KBM-7 (cell line): ENCODE measurements at places on chromosomes 5 and 9.

DNA sequence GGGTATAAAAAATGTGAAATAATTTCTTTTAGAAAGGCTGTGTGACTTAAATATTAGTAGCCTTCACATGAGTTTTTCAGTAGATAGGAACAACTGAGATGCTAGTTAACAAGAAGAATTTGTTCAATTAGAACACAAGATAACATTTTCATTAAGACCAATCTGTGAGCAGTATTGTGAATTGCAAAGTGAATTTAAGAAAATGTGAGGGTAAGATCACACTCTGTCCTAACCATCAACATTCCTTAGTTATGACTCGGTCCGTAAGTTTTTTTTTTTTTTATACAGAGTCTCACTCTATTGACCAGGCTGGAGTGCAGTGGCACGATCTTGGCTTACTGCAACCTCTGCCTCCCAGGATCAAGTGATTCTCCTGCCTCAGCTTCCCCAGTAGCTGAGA lies 180.2 kb upstream of the EGFLAM start:
- no peak for DNase-seq

- no peak for DNase-seq
These were observed 488.2 kb downstream of the TLE4 start for GRCh38 chr9:80059979-80060378.

- DNase-seq = no peak
These were observed 2.7 kb downstream of the PHYHD1 start for GRCh38 chr9:128923493-128923883.

- no peak for DNase-seq
These were observed 93.2 kb upstream of the PHYKPL start for GRCh38 chr5:178325679-178326373.

DNA sequence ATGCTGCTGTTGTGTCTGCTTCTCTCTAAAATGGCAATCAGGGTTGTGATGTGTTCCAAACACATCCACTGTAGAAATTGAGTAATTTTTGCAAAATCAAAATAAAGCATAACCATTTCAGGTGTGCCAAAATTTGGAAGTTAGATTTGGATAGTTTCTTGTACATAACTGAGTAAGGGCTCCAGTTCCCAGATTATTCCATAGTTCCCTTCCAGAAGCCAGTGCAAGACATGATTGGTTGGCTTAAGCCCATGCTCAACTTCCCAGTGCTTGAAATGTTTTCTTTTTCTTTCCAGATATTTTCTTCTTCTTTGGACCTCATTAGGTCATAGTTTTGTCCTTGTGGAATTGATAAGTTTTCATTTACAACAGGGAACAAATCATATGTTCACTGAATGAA lies 64.2 kb downstream of the SNCAIP start:
- no peak for DNase-seq

- no peak for DNase-seq
These were observed 35.4 kb upstream of the ACOT12 start for GRCh38 chr5:81429363-81429762.

- no peak for DNase-seq
These were observed 371.5 kb downstream of the NR2F1-AS1 start for GRCh38 chr5:93209476-93209875.

DNA sequence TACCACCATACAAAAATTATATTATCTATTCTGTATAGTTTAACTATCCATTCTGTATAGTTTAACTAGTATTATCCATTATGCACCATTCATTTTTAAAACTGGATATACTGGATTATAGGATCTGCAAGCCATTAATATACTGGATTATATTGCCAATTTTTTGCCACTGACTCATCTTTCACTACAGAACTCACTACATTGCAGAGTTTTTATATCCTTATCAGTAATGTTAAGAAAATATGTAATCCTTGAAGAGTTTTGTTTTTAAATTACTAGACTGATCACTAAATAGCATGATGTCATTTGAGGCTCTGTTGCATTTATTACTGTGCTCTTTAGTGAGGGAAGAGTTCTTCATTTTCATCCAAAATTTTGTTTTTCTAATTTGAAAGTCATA lies 109.8 kb upstream of the SNX2 start:
- DNase-seq = no peak

DNA sequence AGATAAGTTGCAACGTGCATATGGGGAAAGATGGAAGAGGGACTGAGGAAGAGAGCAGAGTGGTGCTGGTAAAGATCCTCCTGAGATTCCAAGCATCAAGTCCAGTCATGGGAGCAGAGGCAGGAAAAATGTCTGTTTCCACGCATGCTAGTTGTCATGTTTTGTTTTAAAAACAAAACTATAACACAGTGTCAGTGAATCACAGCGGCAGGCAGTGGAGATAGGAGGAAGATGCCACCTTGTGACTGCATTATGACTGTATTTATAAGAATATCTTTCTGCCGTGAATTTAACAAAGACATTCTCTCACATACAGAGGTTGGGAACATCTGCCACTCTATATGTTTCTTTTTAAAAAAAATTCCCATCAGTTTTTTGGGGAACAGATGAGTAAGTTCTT lies 3.7 kb upstream of the SVEP1 start:
- no peak for DNase-seq

GRCh38 chr5:172591636-172592035 lies 49.4 kb upstream of the NEURL1B start:
- no peak for DNase-seq

GRCh38 chr5:109987355-109987754 lies 297.6 kb downstream of the MAN2A1 start:
- DNase-seq = no peak

- no peak for DNase-seq
These were observed 443.0 kb downstream of the PLK2 start for GRCh38 chr5:58016877-58017276.

- no peak for DNase-seq
These were observed 34.4 kb downstream of the GSN start for GRCh38 chr9:121302341-121302740.

DNA sequence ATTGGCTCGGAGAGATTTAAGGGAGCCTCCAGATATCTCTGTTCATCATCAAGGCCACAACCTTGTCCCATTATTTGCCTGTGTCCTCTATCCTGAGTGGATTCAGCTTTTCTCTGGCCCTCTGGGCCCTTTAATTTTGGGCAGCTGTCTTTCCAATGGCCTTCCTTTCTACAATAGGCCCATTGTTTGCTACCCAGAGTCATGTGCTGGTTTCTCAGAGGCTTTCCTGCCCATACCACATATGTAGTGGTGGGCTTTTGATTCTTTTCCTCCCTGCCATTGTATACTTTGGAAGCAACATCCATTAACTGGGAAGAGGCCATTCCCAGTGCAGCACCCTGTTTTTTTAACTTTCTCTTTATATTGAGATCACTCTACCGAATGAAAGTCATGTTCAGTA lies 233.9 kb upstream of the SGCD start:
- no peak for DNase-seq

DNA sequence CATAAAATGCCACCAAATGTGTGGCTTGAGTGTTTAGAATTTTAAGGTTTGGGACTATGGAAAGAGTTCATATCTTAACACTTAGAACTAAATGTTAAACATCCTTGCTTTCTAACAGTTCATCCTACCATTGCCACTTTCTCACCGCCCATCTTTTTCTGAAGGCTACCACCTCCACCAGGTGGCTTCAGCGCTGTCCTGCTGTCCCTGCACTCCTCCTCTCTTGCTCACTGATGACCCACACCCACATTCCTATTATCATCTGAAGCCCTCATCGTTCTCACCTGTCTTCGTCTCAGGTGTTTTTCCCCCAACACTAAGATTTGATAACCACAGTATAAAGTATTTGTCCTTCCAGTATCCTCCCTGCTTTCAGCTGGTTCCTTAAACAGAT lies 7.4 kb downstream of the MEGF10 start:
- no peak for DNase-seq

- no peak for DNase-seq
These were observed 34.6 kb upstream of the ARHGAP26 start for GRCh38 chr5:142735323-142736246.

- peak; percentile 48 for DNase-seq
These were observed 42.3 kb upstream of the MATR3 start for GRCh38 chr5:139251281-139251687.

- DNase-seq = no peak
These were observed 416 bp upstream of the PAIP2 start for GRCh38 chr5:139341187-139341688.

- no peak for DNase-seq
These were observed 65.2 kb downstream of the STARD4 start for GRCh38 chr5:111447099-111447498.

DNA sequence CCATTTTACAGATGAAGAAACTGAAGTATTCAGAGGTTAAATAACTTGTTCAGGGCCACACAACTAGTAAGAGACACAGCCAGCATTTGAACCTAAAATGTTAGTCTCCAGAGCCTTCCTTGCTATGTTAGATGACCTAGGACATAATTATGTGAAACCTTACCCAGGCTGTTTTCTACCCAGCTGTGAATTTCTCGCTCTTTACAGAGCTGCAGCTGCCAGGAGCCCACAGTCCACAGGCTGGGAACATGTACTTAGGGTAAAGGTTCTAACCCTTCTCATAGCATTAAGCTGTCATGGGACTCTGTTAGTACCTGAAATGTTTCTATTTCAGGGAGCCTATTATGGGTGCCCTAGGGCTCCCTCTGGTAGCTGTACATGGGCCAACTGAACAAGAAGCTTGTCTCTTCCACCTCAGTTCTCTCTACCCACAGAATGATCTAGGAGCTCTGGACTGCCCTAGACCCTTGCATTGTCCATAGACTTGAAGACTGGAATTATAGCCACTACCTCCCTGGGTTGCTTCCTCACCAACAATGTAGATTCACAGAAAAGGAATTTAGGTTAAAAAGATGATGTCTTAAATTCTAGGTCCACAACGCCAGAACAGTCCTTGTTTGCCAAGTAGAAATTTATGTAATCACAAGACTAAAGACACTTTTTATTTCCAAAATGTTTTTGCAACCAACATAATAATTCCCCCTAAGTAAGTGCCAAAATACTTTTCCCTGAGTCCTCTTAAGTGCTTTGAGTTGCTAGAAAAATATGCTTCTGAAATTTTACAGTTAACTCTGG lies 262.9 kb downstream of the PIK3R1 start:
- no peak for DNase-seq

DNA sequence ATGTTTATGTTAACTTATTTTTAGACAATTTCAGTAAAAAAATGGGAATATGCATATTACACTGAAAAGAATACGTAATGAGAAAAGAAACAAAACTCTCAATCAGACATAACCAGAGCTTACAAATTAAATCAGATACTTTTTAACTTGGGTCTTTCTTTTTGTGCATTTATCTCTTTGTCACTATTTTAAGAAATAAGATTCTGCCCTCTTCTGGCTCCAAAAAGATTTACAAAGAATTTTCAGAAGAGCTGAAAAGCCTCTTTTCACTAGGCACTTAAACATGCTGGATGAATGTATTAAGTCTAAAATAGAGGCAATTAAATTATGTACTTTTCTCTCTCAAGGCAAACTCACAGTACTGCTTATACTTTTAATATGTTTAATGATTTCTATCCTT lies 55.5 kb downstream of the CEP120 start:
- peak; percentile 36 for DNase-seq

- no peak for DNase-seq
These were observed 22.6 kb upstream of the HK3 start for GRCh38 chr5:176921714-176922113.

- DNase-seq = no peak
These were observed 158.8 kb downstream of the DEPDC1B start for GRCh38 chr5:60540856-60541805.

DNA sequence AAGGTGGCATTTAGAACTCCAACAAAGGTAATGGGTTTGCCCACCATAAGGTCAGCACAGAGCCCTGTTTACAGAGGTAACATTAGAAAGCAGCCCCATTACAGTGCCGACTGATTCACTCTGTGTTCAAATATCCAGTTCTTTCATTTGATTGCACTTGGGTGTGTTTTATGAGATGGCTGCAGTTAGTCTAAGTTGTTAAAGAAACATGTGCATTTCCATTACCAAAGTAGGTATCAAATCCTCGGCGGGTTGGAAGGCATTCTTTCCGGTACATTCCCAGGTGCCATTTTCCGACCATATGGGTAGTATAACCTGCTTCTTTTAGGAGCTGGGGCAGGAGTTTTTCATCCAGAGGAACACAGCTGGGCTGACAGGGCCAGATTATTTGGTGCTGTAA lies 16.3 kb downstream of the ARSB start:
- DNase-seq = no peak

DNA sequence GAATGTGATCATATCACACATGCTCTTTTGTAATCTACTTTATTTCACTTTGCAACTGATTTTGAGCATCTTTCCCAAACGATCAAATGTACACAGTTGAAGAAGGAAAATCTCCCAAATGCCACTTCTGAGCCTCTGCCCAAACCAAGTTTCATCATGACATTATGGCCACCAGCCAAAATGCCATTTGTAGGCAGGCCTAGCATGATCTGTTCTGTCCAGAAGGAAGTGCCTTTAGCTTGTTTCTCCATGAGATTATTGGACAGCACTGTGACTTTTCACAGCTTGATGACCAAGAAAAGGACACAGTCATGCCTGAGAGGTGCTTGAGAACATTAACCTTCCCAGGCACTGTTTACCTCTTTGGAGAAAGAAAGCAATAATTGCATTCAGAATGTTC lies 73.2 kb upstream of the PIP5K1B start:
- DNase-seq = no peak

DNA sequence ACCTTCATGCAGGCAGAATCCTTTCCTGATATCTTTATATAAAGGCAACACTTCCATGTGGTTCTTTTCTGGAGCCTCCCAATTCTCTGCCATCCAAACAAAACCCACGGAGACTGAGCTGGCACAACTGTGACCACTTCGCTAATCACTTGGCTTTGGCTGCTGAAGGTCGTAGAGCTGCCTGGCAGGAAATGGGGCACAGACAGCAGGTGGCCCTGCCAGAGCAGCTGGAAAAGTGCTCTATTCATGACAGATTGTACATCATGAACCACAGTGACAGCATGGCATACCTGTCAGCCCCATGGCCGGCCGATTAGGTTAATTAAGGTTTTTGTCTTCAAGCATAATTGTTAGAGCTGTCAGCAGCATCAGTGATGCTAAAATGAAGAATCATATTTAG lies 141.9 kb upstream of the ANKRD55 start:
- DNase-seq = no peak

- DNase-seq = no peak
These were observed 42.7 kb upstream of the IL17B start for GRCh38 chr5:149421834-149422233.

DNA sequence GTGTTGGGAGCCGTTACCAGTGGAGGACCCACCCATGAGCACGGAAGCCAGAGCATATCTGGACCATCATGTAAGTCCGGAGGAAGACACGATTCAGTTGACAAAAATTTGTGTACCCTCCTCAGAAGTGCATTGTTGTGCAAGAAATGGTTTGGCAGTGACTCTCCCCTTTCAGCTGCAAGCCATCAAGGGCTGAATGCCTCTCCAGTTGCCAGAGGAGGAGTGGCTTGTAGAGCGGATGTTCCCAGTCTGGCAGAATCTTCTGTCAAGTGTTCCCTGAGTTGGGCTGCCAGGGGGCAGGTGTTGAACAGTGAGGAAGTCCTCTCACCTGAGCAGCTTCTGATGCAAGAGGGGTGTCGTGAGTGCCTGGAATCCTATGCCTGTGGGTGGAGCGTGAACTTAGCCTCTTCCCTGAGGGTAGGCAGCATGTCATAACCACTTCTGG lies 27.6 kb upstream of the CDKN2AIPNL start:
- DNase-seq = no peak
